Right cardiac atrium (tissue), 5 donors: ENCODE measurements at places on chromosomes 3 and 15. TPM values are rescaled to one million over a fixed set of nuclear protein-coding genes. Genes with fewer than 3 reads are reported as not detected.

Gene GOLGA8K
- total RNA-seq, result 0.31 TPM

Gene MYRIP
- 7.1 TPM for total RNA-seq

Gene SMCO1
- total RNA-seq, result 41.1 TPM

Gene ATP13A4
- not detected for total RNA-seq

Gene RBP2
- not detected for total RNA-seq

Gene ZNF860
- total RNA-seq, result 0.12 TPM

DNA sequence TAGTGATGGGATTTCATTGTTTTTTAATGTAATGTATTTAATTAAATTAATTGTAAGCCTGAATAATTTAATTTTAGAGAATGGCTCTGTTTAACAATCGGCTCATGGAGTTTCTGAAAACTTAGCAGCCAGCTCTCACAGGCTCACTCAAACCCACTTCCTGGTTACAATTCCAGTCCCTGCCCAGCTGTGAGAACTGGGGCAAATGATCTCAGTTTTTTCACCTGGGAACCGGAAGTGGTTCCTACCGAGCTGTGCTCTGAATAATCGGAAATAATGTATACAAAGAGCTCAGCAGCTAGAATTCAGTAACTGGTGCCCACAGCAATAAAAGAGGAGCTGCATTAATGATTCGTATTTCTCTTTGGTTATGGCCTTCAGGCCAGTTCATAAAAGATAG lies 244.3 kb upstream of the MCTP2 start:
- no peak for DNase-seq

DNA sequence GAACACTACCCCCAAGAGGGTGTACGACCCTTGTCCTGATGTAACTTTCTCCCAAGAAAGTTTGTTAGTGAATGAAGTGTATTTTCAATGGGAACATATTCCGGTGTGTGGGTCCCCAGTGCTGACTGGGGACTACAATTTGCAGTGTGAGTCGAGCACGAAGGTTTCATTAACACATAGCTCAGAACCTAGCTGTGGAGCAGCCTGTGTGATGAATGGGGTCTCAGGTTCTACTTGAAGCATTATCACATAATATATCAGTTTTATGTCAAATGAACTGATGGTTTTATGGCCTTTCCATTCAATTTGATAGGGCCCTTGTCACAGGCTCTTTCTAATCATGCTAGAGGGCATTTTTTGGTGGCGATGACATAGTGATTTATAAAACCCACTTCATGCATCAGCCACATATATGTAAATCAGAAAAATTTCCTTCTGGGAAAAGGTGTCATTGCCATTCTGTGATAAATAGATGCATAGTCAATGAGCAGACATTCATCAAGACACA lies 44.1 kb downstream of the RETNLB start:
- DNase-seq, result no peak

GRCh38 chr15:68419301-68420175 lies 12.4 kb downstream of the ITGA11 start:
- DNase-seq, result no peak

GRCh38 chr3:124634210-124635168 lies 95.8 kb upstream of the UMPS start:
- no peak for DNase-seq

- no peak for DNase-seq
These were observed 8.1 kb upstream of the SRPRB start for GRCh38 chr3:133797396-133798105.

- DNase-seq, result no peak
These were observed 88.7 kb upstream of the POMGNT2 start for GRCh38 chr3:43194490-43195114.

DNA sequence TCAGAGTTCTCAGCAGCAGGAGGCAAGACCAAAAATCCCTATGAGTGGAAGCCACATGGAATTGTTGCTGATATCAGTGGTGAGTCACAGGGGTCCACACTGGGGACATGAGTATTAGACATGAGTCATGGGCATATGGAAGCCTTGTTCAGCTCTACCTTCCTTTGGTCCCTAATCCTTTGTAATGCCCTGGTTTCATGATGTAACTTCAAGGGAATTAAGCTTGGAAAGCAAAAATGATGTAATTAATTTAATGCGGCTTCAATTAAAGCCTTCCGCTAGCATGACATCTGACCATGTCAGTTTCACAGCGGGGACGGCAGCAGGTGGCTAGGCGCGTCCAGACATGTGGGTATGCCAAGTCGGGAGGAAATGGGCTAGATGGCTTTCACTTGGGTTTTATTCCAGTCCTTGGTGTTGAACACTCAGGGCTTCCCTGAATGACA lies 176.1 kb upstream of the RGMA start:
- no peak for DNase-seq

DNA sequence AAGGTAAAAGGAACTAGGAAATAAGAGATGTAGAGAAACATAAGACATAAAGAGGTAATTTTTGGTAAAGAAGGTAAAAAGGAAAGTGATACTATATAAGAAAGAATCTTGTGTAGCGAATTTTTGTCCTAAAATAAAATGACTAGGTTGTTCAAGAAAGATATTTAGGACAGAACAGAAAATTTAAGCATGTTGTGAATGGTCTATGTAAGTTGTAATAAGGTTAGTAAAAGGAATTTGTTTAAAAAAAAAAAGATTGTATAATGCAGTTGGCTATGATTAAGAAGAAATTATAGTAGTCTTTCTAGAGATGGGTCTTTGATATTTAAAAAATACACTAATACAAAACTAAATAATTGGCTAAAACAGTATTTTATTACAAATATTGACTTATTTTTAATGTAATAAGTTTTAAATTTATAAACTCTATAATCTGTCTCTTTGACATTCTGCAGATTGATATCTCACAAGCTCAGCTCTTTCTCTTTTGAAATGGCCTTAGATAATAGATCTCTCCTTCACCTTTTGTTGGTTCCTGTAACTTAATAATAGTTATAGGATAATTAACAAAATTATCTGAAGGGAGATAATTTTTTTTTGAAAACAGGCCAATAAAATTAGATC lies 3.7 kb upstream of the SLC41A3 start:
- DNase-seq, result no peak

GRCh38 chr3:128878556-128879124 lies 780 bp upstream of the ACAD9 start:
- no peak for DNase-seq

DNA sequence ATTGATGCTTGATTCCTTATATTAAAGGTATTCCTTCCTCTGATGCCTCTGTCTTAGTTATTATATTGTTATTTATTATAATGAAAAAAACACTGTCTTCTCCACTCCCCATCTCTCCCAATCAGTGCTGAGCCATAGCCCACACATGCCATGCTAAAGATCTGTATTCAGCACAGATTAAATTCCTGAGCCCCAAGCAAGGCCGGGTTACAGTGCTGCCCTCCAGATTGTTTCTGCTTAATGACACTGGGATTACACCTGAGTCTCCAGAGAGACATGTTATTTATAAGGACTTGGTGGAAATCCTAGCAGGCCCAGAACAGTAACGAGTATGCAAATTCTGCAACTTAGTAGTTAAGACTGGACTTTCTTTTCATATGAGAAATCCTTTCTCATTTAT lies 305.9 kb upstream of the UMPS start:
- DNase-seq, result no peak
